ENCODE measurements at places on chromosomes 5 and 9.

DNA sequence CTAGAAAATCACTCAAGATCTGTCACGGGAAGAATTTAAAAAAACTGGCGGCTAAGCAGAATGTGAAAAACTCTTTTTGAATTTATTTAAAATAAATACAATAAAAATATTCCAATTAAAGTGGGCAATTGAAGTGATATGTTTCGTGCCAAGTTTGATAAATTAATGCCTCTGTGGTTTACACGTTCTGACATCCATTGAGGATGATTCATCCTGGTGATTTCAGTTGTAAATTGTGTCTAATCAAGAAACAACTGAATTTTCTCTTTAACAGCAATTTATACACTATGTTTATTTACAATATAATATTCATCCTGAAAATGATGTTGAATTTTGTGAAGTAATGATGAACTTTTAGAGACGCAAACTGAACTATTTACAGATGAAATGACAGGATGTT lies 21.0 kb upstream of the OSMR start:
- DNase-seq = no peak

- no peak for DNase-seq
These were observed 87.6 kb downstream of the S1PR3 start for GRCh38 chr9:89078860-89079259.

GRCh38 chr9:14591411-14591810 lies 101.8 kb downstream of the ZDHHC21 start:
- DNase-seq = no peak

GRCh38 chr5:54492178-54492577 lies 25.4 kb upstream of the SNX18 start:
- no peak for DNase-seq

- no peak for DNase-seq
These were observed 236.5 kb downstream of the PBX3 start for GRCh38 chr9:125983681-125984080.

DNA sequence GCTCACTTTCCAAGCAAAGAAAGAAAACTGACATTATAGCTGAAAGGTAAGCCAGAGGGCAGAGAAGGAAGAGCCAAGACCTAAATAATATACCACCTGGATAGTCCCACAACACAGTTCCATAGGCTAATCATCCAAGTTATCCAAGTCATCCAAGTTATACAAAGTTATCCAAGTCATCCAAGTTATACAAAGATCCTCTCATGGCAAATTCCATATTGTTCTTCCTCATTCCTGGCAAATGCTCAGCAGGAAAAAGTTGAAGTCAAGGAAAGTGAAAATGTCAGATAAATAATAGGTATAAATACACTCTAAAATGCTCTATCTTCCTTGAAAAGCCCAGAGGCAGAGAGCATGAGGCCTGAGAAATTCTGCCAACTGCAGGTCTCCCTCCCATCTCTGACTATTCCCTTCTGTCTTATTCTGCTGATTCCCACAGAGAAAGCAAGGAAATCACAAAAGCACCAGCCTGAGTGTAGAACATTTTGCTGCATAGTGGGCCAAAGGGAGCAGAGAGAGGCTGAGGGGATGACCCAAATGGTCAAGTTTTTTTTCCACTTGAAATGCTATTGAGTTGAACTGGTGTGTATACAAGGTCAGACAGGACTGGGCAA lies 12.5 kb downstream of the MCTP1 start:
- DNase-seq = no peak

GRCh38 chr9:136604823-136605525 lies 57.7 kb upstream of the EGFL7 start:
- DNase-seq = no peak

DNA sequence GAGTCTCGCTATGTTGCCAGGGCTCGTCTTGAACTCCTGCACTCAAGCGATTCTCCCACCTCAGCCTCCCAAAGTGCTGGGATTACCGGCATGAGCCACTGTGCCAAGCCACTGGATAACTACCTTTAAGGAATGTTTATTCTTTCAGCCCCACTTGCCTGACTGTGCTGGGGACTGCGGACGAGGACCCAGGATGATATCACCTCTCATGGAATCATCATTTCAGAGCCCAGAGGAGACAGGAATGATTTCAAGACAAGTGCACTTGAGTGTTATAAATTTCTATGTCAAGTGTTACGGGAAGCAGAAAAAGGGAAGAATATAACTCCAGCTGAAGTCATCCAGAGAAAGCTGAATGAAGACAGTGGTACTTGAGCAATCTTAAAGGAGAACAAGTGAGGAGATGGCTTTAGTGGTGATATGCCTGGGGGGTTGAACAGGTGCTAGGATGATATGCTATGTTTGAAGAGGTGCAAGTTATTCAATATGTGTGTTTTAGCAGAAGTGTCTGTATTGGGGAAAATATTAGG lies 109.3 kb downstream of the DCP2 start:
- no peak for DNase-seq

DNA sequence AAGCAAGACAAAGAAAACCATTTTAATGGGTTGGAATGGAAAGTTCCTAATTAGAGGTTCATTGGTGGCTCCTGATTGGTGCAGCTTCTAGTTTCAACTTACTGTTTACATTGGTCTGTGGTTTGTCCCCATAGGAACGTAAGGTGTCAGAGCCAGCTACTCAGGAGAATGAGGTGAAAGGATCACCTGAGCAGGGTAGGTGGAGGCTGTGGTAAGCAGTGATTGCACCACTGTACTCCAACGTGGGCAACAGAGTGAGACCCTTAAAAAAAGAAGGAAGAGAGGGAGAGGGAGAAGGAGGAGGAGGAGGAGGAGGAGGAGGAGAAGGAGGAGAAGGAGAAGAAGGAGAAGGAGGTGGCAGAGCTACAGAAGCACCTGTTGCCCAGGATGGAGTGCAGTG lies 30.4 kb downstream of the KCNIP1 start:
- no peak for DNase-seq

DNA sequence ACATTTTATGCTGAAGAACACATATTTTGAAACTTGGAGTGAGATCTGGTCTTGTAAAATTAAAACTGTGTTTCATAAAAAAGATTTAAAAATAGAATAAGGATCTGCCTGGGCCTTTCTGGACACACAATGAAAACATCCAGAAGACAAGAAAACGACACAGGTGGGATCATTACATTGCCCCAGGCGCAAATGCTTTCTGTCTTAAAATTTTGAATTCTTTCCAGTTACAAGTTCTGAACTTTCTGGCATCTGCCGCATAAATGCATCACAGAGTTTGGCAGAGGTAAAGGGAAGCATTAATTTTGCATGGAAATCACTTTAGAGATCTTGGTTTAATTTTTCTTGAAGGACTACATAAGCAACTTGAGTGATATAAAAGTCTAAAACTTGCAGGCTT lies 219.6 kb downstream of the WDR70 start:
- DNase-seq = no peak

DNA sequence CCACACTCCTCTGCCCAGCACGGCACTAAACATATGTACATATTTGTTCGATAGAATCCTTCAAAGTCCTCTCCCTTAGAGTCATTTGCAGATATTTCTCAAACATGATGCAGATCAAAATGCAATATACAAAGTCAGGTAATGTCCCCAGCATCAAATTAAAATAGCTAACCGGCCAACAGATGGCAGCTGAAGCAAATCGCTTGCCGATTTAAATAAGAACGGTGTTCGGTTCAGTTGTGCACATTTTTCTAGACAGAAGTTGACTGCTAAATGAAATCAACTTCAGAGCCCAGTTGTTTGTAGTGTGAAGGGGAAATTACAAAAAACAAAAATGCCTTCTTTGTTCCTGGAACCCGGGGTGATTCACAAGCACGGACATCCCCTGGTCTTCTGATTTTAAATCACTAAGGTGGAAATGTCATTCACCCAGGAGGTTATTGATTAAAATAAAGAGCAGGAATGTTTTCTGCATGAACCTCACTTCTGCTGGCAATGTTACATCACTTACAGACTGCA lies 219.2 kb downstream of the EBF1 start:
- no peak for DNase-seq
